ENCODE measurements at places on chromosomes 6 and 20.

DNA sequence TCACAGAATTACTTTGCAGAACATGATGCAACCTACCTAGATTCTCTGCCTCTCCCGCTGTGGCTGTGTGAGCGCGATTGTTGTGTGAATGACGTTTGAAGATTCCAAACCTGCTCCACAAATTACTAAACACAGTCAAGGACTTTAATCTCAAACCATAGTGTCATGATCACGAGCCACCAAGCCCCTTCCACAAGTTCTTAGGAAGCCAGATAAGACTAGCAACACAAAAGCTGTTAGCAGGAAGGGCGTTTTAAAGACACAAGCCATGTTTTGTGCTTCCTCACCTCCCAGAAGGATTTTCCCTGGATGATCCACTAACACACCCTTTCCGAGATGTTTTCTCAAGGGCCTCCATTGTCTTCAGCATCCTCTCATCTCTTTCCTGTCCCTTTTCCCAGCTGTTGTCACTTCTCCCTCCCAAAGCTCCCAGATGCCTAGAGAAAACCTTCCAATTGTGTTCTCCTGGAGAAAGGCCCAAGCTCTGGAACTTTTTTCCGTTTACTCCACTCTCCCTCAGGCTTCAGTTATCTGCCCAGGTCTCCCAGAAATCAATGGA is 12.8 kb downstream of the OPN5 start:
- no peak for DNase-seq

DNA sequence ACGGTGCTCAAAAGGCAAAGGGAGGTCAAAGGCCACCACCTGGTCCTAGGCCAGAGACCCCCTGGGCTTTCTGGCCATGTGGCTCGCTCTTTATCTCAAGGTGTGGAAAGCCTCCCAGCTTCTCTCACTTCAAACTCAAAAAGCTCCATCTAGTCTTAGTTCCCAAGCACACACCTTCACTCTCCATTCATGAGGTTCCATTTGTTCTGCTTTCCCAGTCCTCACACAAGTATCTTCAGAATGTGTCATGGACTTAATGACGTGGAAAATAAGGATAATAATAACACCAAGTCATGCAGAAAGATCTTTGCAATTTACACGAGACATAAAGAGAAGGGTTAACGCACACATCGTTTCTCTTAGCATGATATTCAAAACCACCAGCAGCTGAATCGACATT is 219.3 kb downstream of the GMDS start:
- no peak for DNase-seq

GRCh38 chr20:23193801-23194384 is 107.8 kb upstream of the CD93 start:
- DNase-seq: no peak

DNA sequence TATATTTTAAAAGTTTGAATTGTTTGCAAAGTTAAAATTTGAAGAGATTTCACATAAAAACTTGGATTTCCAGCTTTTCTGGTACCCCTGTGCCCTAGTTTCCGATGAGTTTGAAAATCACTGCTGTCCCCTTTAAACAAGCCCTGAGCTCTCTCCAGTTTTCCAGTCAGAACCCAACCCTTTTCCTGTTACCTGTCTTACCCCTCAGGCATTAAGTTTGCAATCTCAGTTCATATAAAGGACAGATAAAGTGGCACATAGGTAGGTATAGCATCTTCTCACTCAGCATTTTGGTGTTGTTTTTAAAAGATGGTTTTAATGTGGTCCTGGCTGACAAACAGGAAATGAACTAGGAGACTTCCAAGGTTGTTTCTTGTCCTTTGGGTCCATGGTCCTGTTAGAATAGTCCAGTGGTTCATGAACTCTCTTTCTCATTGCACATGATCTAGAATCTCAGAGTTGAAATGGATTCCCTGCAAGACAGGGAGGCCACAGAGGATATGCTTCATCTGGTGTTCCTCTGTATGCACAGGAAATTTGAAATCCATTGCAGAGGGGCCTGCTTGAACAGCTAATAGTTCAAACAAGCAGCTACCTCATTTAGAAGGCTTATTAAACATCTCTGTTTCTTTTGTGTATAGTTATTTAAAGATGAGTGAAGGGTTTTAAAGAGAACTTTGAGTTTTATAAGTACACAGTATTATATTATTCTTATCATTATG is 82.7 kb downstream of the JAG1 start:
- DNase-seq: no peak

DNA sequence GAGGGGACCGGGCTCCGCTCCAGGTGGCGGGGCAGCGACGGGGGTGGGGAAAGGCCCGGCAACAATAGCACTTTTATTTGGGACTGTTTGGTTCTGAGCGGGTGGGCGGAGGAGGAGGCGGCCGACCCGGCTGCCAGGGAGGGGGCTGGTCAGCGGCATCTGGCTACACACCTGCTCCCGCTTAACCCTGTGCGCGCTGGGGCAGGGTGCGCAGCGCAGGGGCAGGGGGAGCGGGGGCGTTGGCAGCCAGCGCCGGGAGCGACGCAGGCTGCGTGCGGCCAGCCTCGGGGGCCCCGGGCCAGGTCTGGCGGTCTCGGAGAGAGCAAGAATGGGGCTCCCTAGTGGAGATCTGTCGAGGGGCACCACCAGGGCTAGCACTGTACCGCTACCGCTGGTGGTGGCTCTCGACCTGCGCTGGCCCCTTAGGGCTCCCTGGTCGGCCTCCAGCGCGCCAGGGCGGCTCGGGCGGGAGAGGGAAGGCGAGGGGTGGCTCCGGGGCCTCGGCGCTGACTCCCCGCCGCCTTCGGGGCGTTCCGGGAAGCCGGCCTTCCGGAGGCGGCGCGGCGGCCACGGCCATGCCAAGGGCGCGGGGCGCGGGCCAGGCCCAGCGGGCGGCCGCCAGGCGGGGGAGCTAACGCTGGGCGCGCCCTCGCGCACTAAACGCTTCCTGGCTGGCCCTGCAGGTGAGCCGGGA is 92.4 kb downstream of the NCR2 start:
- DNase-seq: peak; percentile 54

- DNase-seq: no peak
Observed at GRCh38 chr20:57395111-57395966, 4.1 kb downstream of the RBM38 start.

Measured in HuH-7 (cell line).